ENCODE measurements at places on chromosomes 6 and 20. TPM values are rescaled to one million over a fixed set of nuclear protein-coding genes. Genes with fewer than 3 reads are reported as not detected.
A peak's percentile ranks its signal among the peaks of the same experiment; 100 is the strongest.

The UBE2C gene
- total RNA-seq: 288 TPM

DNA sequence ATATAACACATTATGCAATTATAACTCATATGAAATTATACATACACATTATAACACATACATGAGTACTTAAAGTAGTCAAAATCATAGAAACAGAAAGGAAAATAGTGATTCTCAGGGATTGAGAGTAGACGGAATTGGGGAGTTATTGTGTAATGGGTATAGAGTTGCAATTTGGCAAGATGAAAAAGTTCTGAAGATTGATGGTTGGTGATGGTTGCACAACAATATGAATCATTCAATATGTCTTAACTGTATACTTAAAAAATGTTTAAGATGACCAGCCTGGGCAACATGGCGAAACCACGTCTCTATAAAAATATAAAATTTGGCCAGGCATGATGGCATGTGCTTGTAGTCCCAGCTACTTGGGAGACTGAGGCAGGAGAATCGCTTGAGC, 372.7 kb downstream of the CDKAL1 start:
- DNase-seq: peak; percentile 18

- no peak for DNase-seq
Observed at GRCh38 chr20:10133532-10133931, 85.1 kb upstream of the SNAP25 start.

- no peak for DNase-seq
Observed at GRCh38 chr20:20207291-20207690, 155.0 kb downstream of the CFAP61 start.

DNA sequence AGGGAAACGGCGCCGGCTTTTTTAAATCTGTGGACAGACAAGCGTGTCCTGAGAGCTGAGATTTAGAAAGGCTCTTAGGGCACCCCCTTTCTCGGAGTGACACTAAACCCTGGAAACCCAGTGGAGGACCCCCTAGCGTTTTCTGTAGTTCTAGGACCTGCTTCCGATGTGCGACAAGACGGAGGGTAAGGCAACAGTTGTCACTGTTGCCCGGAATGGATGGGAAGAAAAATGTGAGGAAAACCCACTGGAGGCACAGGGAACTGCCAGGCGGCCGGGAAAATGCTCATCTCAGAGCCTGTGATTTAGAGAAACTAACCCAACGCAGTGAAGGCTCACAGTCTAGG, 551 bp upstream of the ATP5F1E start:
- DNase-seq: peak; percentile 26

GRCh38 chr6:106609699-106610098, 19.6 kb downstream of the RTN4IP1 start:
- peak; percentile 25 for DNase-seq

DNA sequence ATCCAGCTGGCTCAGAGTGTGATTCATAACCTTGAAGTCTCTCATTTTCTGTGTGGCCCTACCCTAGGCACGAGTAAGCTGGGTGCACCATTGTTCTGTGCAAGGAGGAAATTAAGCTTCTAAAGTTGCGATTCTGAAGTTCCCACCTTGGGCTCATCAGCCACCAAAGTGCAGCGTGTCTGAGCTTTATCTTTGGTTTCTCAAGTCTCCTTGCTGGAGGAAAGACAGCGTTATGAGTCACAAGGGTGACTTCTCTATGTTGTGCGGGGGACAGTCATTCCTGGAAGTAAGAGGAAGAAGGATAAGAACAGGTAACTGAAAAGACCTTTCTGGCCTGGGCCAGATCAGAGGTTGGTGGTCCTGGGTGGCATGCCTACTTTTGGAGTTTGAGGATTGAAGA, 16.8 kb downstream of the MRAP2 start:
- no peak for DNase-seq

GRCh38 chr20:44886266-44886651, 754 bp downstream of the YWHAB start:
- DNase-seq: no peak

The IFNGR1 gene
- total RNA-seq: 39.1 TPM

The LY6G6D gene
- total RNA-seq: not detected

The C20orf144 gene
- total RNA-seq: not detected

DNA sequence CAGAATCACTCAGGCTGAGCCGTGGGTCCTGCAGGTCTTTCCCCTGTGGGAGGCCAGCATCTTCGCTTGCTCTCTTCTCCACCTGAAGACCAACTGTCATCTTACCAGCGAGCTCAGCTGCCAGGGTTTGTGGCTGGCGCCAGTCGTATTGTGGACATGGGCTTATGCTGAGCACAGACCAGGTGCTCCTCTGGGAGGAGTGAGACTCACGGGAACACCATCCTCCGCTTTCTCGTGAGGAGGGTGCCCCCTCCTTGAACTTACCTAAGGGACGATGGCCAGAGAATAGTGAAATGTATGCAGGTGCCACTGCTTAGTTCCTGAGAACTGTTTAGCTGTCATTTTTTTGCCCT, 17.1 kb downstream of the WRNIP1 start:
- no peak for DNase-seq

GRCh38 chr6:14089224-14089623, 28.3 kb upstream of the CD83 start:
- DNase-seq: no peak

The CPXM1 gene
- not detected for total RNA-seq

The NUP153 gene
- 25.3 TPM for total RNA-seq

- DNase-seq: no peak
Observed at GRCh38 chr6:20955131-20955530, 420.9 kb downstream of the CDKAL1 start.

The ULBP3 gene
- 8.5 TPM for total RNA-seq

The CDS2 gene
- total RNA-seq: 22.6 TPM

Measured in H4 (cell line).